Testis (tissue), 5 donors: ENCODE measurements at places on chromosomes 16 and 17. TPM values are rescaled to one million over a fixed set of nuclear protein-coding genes. Genes with fewer than 3 reads are reported as not detected.

Gene CRYBA1
- not detected for total RNA-seq

Gene NPIPB6
- 16.7 TPM for total RNA-seq

Gene TBC1D3L
- 27.7 TPM for total RNA-seq

Gene UBN1
- total RNA-seq = 88.1 TPM

Gene C1QTNF1
- 9.1 TPM for total RNA-seq

- no peak for DNase-seq
- H3K27me3 ChIP-seq = no peaks in the 10 kb centered on the region
- no peak overlapping the region for H3K4me3 ChIP-seq
Measured at GRCh38 chr17:27597188-27597580, 33.8 kb upstream of the LGALS9 start.

Gene NOD2
- total RNA-seq = 1.6 TPM

- H3K36me3 ChIP-seq = no peaks in the 10 kb centered on the region
Measured at GRCh38 chr16:77732241-77732946, 10.1 kb downstream of the NUDT7 start.

DNA sequence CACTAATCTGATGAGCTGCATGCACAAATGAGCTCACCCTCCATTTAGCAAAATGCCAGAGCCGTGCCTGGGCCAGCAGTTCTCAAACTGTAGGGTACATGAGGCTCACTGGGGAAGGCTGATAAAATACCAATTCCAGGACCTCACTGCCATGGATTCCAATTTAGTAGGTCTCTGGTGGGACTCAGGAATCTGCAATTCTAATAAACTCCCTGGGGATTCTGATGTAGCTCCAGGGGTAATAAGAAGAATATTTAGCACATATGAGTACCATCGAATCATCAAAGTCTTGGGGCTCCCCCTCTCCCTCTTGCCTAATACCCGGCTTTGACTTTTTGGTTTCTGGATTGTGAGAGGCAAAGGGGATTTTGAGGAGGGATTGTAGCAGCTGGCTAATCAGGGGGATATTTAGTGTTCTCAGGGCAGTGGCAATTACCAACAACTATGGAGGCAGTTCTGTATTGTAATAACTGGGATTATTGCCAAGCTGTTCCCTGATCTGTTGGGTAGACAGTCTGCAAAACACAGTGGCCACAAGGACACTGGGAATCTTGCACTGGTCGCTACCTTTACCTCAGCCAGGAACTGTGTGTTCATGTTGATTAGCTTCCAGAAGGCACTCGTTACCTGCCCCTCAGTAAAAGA is 140.4 kb downstream of the SHISA9 start:
- H3K27ac ChIP-seq = no peak overlapping the region
- no peak for DNase-seq
- H3K4me3 ChIP-seq = no peak overlapping the region
- no peaks in the 10 kb centered on the region for H3K27me3 ChIP-seq
- no peaks in the 10 kb centered on the region for H3K36me3 ChIP-seq

GRCh38 chr16:29675811-29676643 is 3.0 kb upstream of the QPRT start:
- no peak overlapping the region for H3K27ac ChIP-seq
- no peak for DNase-seq
- no peaks in the 10 kb centered on the region for H3K36me3 ChIP-seq
- no peaks in the 10 kb centered on the region for H3K27me3 ChIP-seq
- no peak overlapping the region for H3K4me3 ChIP-seq

GRCh38 chr17:74604200-74604599 is 12.1 kb upstream of the CD300LD start:
- no peak overlapping the region for H3K27ac ChIP-seq
- no peaks in the 10 kb centered on the region for H3K36me3 ChIP-seq

GRCh38 chr17:77320485-77321256 is 179.9 kb downstream of the SEC14L1 start:
- peaks cover 49% of the 10 kb centered on the region for H3K4me1 ChIP-seq
- DNase-seq = no peak
- H3K27me3 ChIP-seq = no peaks in the 10 kb centered on the region
- no peaks in the 10 kb centered on the region for H3K36me3 ChIP-seq

Gene ZP2
- total RNA-seq = 0.31 TPM

DNA sequence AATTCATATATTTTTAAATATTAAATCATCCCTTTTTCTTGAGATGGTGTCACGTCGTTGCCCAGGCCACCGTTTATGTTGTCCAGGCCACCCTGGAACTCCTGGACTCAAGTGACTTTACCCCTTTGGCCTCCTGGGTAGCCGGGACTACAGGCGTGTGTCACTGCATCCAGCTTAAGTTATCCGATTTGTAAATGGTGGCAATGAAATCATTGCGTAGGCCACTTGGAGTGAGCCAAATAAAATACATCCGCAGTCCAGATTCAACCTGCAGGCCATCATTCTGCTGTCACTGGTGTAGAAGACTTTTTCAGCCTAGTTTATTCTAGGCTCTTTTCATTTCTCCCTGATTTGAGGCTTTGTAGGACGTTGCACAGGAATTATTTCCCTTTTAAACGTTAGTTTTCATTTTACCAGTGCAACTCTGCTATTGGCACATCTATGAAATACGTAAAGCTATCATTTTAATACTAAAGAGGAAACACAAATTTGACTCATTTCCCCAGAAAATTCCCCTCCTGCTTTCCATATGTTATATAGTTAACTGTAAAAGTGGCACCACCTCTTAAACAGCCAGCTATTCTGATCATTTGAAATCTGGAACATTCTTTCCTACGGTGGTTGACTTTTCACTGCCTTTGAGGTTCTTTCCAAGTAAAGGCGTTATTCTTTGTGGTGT is 449.8 kb downstream of the MAF start:
- H3K27ac ChIP-seq = no peak overlapping the region
- H3K36me3 ChIP-seq = no peaks in the 10 kb centered on the region
- DNase-seq = no peak
- H3K4me3 ChIP-seq = no peak overlapping the region
- H3K4me1 ChIP-seq = no peaks in the 10 kb centered on the region

DNA sequence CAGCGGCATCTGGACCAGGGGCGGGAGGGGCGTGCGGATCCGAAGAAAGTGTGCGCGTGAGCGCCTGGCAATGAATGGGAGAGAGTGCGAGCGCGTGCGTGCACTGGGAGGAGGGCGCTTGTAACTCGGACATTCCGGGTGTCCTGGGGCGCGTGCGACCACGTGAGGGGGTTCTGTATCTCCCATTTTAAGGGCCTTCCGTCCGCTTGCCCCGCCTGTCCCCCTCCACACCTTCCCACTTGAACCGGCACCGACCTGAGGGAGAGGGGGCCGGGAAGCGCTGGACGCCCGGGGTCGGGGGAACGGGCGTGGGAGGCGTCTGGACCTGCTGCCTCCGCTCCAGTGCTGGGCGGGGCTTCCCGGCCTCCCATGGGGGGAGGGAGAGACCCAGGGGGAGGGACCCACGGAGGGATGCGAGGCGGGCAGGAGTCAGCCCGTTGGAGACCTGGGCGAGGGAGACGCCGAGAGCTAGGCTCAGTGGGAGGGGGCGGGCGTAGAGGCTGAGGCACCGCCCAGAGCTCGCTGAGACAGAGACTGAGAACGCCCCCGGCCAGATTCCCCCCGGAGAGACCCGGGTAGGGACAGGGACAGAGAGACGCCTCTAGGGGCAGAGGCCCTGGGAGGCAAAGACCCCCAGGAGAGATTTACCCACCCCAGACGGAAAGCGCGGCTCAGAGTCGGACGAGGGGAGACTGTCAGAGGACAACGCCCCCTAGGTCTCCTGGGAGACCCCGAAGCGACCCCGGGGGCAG is at the start of gene KREMEN2:
TSS of gene KREMEN2 (plus strand) at position 553 of the 752 bp plus-strand sequence. CDS start 246 bp downstream, outside the sequence.
- H3K4me3 ChIP-seq = peak within 1 kb of the TSS; percentile 38
- H3K36me3 ChIP-seq = no peaks in the 10 kb centered on the region
- no peak for DNase-seq
- H3K27me3 ChIP-seq = no peaks in the 10 kb centered on the region
- H3K4me1 ChIP-seq = peaks cover 19% of the 10 kb centered on the region

DNA sequence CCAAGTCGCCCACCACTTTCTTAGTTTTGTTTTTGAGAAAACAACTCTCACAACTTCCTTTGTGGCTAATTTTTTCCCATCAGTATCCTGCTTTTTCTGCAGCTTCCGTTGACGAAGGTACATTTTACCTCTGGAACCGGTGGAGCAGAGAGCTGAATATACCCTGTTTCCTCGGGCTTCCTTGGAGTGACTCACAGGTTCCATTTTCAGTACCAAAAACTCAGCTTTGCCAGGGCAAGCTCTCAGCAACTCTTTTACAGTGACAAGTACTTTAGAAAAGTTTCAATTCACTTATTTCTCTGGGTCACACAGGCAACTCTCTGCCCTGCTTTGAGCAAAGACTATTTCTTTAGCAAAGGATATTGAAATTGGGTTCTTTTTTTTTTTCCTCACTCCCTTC is 318.9 kb downstream of the SNX29 start:
- H3K36me3 ChIP-seq = no peaks in the 10 kb centered on the region
- no peak for DNase-seq
- no peaks in the 10 kb centered on the region for H3K27me3 ChIP-seq
- H3K27ac ChIP-seq = no peak overlapping the region
- no peak overlapping the region for H3K4me3 ChIP-seq

DNA sequence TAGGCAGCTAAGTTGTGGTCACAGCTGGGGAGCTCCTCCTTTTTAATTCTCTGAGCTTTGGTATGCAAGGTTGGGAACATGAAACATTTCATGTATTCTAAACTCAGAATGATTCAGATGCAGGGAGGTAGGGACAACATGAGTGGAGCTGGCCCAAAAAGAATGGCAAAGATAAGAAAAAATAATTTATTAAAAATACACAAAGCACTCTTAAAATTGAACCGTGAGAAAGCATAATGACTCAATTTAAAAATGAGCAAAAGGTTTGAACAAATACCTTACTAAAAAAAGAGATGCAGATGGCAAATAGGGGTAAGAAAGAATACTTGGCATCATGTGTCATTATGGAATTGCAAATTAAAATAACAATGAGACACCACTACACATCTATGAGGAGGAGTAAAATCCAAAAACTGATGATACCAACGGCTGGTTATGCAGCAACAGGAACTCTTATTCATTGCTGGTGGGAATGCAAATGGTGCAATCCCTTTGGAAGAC is 175.6 kb upstream of the IRX3 start:
- no peaks in the 10 kb centered on the region for H3K27me3 ChIP-seq
- no peaks in the 10 kb centered on the region for H3K36me3 ChIP-seq
- H3K27ac ChIP-seq = no peak overlapping the region
- DNase-seq = no peak
- H3K4me1 ChIP-seq = no peaks in the 10 kb centered on the region
- no peak overlapping the region for H3K4me3 ChIP-seq

GRCh38 chr17:40854175-40854814 is 12.7 kb downstream of the KRT12 start:
- no peak for DNase-seq
- no peak overlapping the region for H3K4me3 ChIP-seq
- H3K27ac ChIP-seq = no peak overlapping the region
- no peaks in the 10 kb centered on the region for H3K36me3 ChIP-seq

- no peaks in the 10 kb centered on the region for H3K36me3 ChIP-seq
- H3K27ac ChIP-seq = no peak overlapping the region
- H3K4me1 ChIP-seq = peaks cover 6% of the 10 kb centered on the region
- no peak for DNase-seq
- no peaks in the 10 kb centered on the region for H3K27me3 ChIP-seq
Measured at GRCh38 chr16:67101311-67102082, 8.2 kb upstream of the PHAF1 start.

Gene TACO1
- total RNA-seq = 22.3 TPM

- no peaks in the 10 kb centered on the region for H3K36me3 ChIP-seq
- no peaks in the 10 kb centered on the region for H3K27me3 ChIP-seq
- H3K4me1 ChIP-seq = peaks cover 7% of the 10 kb centered on the region
- H3K4me3 ChIP-seq = no peak overlapping the region
Measured at GRCh38 chr16:65314627-65315008, 192.8 kb upstream of the CDH11 start.

Gene C16orf89
- 2.4 TPM for total RNA-seq

Gene MYOCD
- total RNA-seq = 13.3 TPM

- H3K27me3 ChIP-seq = no peaks in the 10 kb centered on the region
- DNase-seq = no peak
- no peak overlapping the region for H3K4me3 ChIP-seq
- H3K36me3 ChIP-seq = no peaks in the 10 kb centered on the region
- H3K4me1 ChIP-seq = no peaks in the 10 kb centered on the region
Measured at GRCh38 chr16:55389426-55390073, 65.5 kb downstream of the IRX6 start.

Gene HS3ST3A1
- 5.8 TPM for total RNA-seq

DNA sequence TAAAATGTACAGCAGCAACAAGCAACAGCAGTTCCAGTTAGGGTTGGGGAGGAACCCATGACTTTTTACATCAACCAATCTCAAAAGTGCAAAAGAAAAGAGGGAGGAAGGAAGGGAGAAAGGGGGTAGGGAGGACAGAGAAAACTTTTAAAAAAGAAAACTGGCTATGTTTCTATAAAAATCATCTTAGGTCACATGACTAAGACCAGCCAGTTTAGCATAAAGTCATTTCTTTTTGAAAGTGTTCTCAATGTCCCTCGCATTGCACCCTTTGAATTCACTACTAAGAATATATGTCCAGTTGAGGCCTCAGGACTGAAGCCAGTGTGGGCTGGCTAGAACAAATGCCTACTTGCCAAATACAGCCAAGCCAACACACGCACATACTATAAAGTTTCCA is 28.9 kb downstream of the DCUN1D3 start:
- H3K27me3 ChIP-seq = no peaks in the 10 kb centered on the region
- no peaks in the 10 kb centered on the region for H3K36me3 ChIP-seq
- peaks cover 33% of the 10 kb centered on the region for H3K4me1 ChIP-seq

Gene QPRT
- 7.6 TPM for total RNA-seq

GRCh38 chr16:35140293-35140986 is 1681.0 kb downstream of the TP53TG3F start:
- no peaks in the 10 kb centered on the region for H3K36me3 ChIP-seq
- H3K4me1 ChIP-seq = no peaks in the 10 kb centered on the region
- no peak for DNase-seq

Gene CCT6B
- total RNA-seq = 46.8 TPM

DNA sequence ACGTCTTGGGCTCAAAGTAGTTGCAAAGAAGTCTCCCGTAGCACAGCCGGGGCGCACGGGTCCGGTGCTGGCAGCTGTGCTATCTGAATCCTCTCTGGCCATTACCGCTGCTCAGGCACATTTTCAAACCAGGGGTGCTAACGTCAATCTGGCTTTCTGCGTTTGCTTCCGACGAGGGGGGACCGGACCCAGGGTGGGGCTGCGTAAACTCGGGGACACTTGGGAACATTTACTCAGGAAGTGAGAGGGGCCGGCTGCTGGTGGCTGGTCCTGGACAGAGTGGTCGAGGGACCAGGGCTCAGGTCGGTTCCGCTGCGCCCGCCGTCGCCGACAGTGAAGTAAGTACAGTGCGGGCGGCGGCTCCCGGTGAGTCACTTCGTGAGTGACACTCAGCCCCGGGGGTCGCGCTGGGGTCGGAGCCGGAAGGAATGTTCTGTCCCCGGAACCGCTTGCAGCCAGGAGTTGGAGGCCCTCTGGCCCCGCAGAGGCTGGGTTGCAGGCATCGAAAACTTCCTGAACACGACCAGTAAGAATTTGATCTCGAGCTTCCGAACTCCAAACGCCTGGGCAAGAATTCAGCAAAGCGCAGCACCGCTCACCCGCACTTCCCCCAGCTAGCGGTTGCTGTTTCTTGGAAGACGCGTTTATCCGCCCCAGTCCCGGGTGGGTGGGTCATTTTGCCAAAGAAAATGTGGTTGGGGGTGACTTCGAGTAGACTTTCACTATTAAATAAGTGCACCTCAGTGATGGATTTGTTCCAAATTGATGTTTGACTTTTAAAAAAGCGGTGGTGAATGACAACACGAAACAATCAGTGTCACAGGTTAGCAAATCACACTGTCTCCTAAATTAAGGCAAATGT is 1.4 kb upstream of the HS3ST3B1 start:
- no peaks in the 10 kb centered on the region for H3K27me3 ChIP-seq
- no peak overlapping the region for H3K4me3 ChIP-seq
- H3K36me3 ChIP-seq = no peaks in the 10 kb centered on the region
- H3K27ac ChIP-seq = no peak overlapping the region
- peaks cover 5% of the 10 kb centered on the region for H3K4me1 ChIP-seq
- peak; percentile 44 for DNase-seq
